ENCODE measurements at places on chromosomes 1 and 21.

DNA sequence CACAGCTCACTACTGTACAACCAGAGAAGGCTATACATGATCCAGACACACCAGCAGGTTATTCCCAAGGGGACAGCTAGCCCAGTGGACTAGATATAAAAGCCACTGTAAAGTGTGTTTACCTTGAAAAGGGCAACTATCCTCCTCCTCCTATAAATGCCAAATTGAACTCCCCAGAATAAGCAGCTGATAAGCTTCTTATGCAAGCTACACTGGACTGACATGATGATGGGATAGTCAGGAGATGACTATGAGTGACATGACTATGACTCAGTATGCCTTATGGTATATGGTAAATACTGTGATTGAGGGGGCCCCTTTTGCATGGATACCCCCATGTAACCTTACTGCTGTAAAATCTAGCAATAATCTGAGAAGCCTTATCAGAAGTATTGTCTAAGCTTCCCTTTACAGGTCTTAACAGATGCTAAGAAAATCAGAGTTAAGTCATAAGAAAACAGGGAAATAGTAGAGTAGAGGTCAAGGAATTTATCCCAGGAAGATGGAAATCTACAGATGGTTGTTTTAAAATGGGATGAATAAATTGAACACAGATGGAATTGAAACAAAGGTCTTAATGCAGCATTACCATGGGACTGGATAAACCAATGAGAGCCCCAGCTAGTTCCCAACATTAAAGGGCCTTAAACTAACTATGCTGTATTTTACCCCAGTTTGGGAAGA lies 55.8 kb downstream of the TRIM33 start:
- DNase-seq, result no peak

DNA sequence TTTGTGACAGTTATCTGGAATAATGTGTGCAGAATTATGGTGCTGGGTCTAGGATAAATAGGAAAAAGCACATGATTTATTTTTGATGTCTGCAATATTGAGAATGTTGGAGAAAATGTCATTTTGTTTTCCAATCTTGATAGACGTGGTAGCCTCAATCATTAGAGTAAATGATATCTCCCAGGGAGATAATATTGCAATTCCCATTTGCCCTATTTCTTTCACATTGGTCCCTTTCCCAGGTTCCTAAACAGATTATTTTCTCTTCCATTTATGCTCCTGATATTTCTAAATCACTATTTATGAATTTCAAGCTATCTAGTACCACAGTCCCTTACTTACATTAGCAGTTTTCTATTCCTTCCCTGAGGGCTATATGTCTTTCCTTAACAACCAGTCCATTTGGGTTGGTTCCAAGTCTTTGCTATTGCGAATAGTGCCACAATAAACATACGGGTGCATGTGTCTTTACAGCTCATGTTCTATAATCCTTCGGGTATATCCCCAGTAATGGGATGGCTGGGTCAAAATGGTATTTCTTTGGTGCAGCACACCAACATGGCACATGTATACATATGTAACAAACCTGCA lies 447.3 kb downstream of the PLA2G4A start:
- DNase-seq, result no peak

GRCh38 chr1:36737038-36737555 lies 254.4 kb upstream of the CSF3R start:
- no peak for DNase-seq

DNA sequence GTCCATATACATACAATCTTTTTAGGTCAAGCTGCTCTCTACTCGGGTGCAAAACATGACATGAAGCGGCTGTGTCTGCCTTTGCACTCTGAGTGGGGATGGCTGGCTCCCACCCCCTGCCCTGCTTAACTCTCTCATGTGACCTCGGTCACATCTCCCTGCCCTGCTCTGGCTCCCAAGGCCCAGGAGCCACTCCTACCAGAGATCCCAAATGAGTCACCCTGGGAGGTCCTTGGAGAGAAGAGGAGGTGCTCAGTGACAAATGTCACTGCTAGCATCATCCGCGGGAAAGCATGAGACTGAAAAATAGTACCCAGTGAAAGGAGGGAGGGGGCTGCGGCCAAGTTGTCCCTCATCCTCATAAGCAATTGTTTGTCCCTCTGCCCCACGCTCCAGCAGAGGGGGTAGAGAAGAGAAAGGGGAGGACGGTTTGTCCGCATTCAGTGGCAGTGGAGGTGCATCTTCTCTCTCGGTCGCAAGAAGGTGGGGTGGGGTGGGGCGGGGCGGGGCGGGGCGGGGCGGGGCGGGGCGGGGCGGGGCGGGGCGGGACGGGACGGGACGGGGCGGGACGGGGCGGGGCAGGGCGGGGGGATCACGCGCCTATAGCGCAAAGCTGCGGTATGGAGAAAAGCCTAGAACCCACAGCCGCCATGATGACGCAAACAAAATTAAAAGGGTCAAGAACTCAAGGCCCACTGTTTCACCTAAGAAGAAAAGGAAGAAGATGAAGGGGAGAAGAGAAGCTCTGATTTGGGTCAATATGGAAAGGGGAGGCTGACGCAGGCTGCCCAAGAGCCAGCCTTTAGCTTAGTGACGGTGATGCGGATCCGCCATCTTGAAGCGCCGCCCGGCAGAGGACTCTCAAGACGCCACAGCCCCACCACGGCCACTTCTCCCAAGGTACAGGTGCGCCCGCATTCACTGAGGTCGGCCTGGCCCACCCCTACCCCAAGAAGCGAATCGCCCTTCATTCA lies 66.2 kb downstream of the CD46 start:
- no peak for DNase-seq

DNA sequence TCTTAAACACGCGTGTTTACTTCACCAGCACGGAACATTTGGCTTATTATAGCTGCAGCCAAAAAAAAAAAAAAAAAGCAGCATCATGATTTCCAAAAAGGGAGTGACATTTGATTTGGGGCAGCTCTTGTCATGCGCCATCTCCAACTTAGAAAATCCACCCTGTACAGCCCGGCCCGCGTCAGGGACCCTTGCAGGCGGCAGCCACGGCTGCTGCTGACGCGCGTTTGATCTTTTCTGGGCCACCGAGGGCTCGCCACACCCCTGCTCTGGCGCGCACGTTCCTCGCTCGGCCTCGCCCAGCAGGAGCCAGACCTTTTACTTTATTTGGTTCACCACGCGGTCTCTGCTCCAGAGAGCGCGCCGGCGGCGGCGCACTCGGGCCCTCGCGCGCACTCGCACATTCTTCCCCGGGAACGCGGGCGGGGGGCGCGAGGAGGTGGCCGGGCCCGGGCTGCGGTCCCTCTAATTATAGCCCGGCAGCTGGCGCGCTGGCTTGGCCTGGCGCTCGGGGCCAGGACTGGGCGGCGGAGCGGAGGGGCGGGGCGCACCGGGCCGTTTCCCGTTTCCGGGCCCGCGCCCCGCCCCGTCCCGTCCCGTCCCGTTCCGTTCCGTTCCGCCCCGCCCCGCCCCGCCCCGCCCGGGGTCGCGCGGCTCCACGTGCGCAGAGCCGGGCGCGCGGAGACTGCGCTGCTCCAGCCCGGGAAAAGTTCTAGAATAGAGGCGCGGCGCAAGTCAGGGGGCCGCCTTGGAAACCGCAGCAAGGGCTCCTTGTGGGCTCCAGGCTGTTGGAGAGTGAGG lies 10.2 kb downstream of the IRF2BP2 start:
- no peak for DNase-seq

- no peak for DNase-seq
These were observed 39.9 kb upstream of the PPP1R15B start for GRCh38 chr1:204451352-204452124.

DNA sequence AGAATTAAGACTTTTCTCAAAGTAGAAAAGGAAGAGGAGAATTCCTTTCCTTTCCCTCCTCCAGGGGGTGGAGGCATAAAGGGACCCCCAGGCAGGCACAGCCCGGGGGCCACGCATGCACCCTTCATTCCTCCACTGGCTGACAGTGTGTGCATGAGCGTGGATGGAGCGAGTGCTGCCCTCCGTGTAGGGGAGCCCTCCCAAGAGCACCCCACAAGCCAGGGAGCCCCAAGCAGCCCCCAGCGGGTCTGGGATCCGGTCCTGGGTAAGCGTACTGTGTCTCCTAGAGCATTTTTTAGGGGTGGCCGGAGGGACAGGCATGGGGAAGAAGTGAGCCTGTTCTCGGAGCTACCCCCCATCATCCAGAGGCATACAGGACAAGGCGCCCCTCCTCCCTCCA lies 120.5 kb downstream of the SIK1 start:
- no peak for DNase-seq

Data from stromal cell of bone marrow (primary cell).